ENCODE measurements at places on chromosomes 3 and 15. TPM values are rescaled to one million over a fixed set of nuclear protein-coding genes. Genes with fewer than 3 reads are reported as not detected.

Gene OCA2
- 0.69 TPM for total RNA-seq

GRCh38 chr3:186413615-186414415 lies 51.8 kb upstream of the DGKG start:
- peak overlapping the region; percentile 34 for H3K27ac ChIP-seq
- H3K4me3 ChIP-seq, result peak overlapping the region; percentile 51
- no peaks in the 10 kb centered on the region for H3K27me3 ChIP-seq

Gene MYRIP
- total RNA-seq, result 1.8 TPM

- H3K4me3 ChIP-seq, result peak overlapping the region; percentile 22
- no peaks in the 10 kb centered on the region for H3K27me3 ChIP-seq
- H3K4me1 ChIP-seq, result peaks cover 93% of the 10 kb centered on the region
- no peaks in the 10 kb centered on the region for H3K36me3 ChIP-seq
- DNase-seq, result peak; percentile 97
Observed at GRCh38 chr3:61688307-61688984, 127.1 kb downstream of the PTPRG start.

Gene SLC7A14
- 0.49 TPM for total RNA-seq

Gene CLDN16
- total RNA-seq, result not detected

Gene PLIN1
- total RNA-seq, result 0.50 TPM

DNA sequence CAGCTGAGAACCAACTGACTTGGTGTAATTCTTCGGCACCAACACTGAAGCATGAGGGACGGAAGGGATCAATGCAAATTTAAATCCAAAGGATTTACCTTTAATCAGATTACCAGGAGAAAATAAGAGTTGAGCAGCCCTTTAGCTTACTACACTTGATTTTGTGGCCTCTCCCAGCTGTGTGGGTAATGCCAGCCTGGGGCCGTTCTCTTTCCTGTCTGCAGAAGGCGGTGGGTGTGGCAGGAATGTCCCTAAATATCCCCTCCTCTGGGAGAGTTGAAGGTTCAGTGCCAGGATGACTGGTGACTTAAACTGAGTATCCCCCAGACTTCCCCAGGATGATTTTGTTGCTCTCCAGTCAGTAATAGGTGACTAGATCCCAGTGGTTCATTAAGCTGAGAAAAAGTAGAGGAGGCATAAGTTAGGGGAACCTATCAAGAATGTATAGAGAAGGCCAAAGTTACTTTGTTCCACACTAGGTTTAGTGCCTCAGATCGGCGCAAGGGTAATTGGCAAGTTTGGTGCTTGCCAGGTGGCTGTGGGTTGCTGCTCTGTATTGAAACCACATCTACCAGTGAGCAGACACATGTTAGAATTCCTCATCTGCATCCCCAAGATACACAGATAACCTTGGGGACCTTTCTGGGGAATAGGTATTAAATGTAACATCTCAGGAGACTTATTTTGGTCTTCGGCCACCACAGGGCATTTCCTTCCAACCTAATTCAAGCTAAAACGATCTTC lies 23.1 kb downstream of the MAPKBP1 start:
- H3K4me3 ChIP-seq, result no peak overlapping the region
- DNase-seq, result no peak
- no peaks in the 10 kb centered on the region for H3K4me1 ChIP-seq

Gene C3orf70
- 1.5 TPM for total RNA-seq

GRCh38 chr3:175018946-175019727 lies 160.0 kb downstream of the NAALADL2 start:
- no peaks in the 10 kb centered on the region for H3K27me3 ChIP-seq
- no peak for DNase-seq
- H3K4me1 ChIP-seq, result peaks cover 16% of the 10 kb centered on the region

- no peaks in the 10 kb centered on the region for H3K36me3 ChIP-seq
- peak; percentile 57 for DNase-seq
- H3K4me1 ChIP-seq, result peaks cover 26% of the 10 kb centered on the region
- H3K27me3 ChIP-seq, result no peaks in the 10 kb centered on the region
Observed at GRCh38 chr3:4732925-4733324, 239.8 kb downstream of the ITPR1 start.

Gene EHHADH
- 5.1 TPM for total RNA-seq

Gene RTP4
- not detected for total RNA-seq

DNA sequence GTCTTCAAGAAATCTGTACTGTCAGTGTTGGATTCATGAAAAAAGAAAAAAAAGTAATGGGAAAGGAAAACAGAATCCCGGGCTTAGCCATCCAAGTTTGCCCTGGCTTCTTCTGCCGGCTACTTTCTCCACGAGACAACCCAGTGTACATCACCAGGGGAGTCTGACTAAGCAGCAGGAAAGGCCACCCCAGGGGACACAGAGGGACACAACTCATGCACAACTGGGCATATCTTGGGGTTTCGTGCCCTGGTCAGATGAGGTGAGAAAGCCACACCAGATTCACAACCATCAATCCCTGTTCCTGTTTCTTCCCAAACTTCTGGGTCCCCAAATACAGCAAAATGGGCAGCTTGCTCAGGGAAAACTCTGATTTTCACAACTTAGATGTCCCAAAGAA lies 33.2 kb downstream of the ADAMTS17 start:
- no peak overlapping the region for H3K27ac ChIP-seq
- no peaks in the 10 kb centered on the region for H3K27me3 ChIP-seq
- no peaks in the 10 kb centered on the region for H3K36me3 ChIP-seq

- no peaks in the 10 kb centered on the region for H3K27me3 ChIP-seq
- H3K4me3 ChIP-seq, result no peak overlapping the region
- H3K27ac ChIP-seq, result no peak overlapping the region
- H3K4me1 ChIP-seq, result 0 out of 2 replicates have a peak, but pooled peaks cover 3% of the 10 kb centered on the region
- no peak for DNase-seq
Observed at GRCh38 chr15:87828608-87829007, 427.9 kb downstream of the NTRK3 start.

- DNase-seq, result no peak
- no peaks in the 10 kb centered on the region for H3K27me3 ChIP-seq
- no peak overlapping the region for H3K27ac ChIP-seq
Observed at GRCh38 chr15:81388436-81388770, 14.4 kb upstream of the TMC3 start.

DNA sequence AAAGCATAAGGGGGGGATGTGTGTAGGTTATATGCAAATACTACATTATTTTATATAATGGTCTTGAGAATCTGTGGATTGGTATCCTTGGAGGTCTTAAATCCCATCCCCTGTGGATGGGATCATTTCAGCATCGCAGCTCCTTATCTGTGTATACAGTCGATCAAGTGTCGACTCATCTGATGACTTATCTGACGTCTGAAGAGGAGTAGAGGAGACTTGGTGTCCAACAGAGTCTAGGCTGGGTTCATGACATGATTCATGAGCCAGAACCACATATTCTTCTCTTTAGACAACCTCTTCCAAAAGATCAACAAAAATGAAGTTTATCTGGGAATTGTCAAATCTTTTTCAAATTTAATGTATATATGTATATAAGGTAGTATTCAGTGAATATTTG lies 220.7 kb downstream of the NR2F2 start:
- H3K4me1 ChIP-seq, result no peaks in the 10 kb centered on the region
- no peak overlapping the region for H3K27ac ChIP-seq
- DNase-seq, result no peak
- no peaks in the 10 kb centered on the region for H3K36me3 ChIP-seq
- H3K4me3 ChIP-seq, result no peak overlapping the region
- no peaks in the 10 kb centered on the region for H3K27me3 ChIP-seq

Gene USP19
- total RNA-seq, result 62.0 TPM

DNA sequence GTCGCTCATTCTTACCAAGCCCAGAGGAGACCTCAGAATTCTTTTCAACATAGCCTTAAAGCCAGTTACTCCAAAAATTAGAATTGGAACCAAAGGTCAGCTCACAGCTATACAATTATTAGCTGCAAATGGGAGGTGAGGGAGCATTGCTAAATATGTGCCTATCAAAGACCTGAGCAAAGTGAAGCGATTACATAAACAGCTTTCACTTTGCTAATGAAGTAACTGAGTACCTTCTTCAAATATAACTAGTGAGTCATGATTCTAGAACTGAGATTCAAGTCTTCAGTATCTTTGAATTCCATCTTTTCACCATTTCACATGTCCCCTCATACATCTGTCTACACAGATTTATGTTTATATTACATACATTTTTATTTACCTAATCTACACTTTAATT lies 122.6 kb downstream of the P2RY1 start:
- no peaks in the 10 kb centered on the region for H3K4me1 ChIP-seq
- no peak overlapping the region for H3K27ac ChIP-seq
- no peaks in the 10 kb centered on the region for H3K27me3 ChIP-seq
- H3K4me3 ChIP-seq, result no peak overlapping the region

DNA sequence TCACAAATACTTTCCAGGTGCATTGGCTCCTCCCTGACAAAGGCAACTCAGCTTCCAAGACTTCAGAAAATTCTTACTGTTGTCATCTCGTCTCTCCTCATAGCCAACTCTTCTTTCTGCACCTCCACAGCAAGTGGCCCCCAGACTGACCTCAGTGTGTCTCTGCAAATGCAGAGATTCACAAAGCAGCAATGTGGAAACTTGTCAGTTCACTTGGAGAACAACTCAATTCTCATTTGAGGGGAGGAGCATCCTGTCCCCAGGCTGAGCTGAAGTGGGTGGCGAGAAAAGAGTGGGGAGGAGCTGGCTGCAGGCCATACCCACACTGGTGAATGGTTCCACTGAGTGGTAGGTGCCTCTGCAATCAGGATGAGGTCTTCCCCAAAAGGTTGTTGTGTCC lies 248.7 kb upstream of the IL12A start:
- no peaks in the 10 kb centered on the region for H3K27me3 ChIP-seq
- no peak overlapping the region for H3K27ac ChIP-seq
- H3K4me3 ChIP-seq, result no peak overlapping the region
- no peaks in the 10 kb centered on the region for H3K36me3 ChIP-seq
- DNase-seq, result peak; percentile 5

Gene TMOD2
- total RNA-seq, result 7.4 TPM

GRCh38 chr15:85495544-85495943 lies 115.1 kb downstream of the AKAP13 start:
- H3K4me1 ChIP-seq, result peaks cover 36% of the 10 kb centered on the region
- H3K4me3 ChIP-seq, result no peak overlapping the region
- no peak for DNase-seq
- no peak overlapping the region for H3K27ac ChIP-seq

Gene TIMP4
- 16.1 TPM for total RNA-seq

Gene SPSB4
- 25.9 TPM for total RNA-seq

DNA sequence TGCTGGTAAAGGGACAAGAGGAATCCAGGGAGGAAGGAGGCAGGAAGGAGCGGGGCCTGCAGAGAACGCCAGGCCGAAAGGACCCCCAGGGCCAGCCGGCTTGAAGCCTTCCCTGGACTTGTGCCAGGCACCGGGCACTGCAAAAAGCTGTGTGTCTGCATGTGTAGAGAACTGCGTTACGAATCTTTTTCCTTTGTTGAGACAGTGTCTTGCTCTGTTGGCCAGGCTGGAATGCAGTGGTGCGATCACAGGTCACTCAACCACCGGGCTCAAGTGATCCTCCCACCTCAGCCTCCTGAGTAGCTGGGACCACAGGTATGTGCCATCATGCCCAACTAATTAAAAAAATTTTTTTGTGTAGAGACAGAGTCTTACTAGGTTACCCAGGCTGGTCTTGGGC lies 17.0 kb upstream of the MUC4 start:
- H3K27me3 ChIP-seq, result no peaks in the 10 kb centered on the region
- H3K4me1 ChIP-seq, result no peaks in the 10 kb centered on the region
- no peak overlapping the region for H3K27ac ChIP-seq
- no peak for DNase-seq
- no peak overlapping the region for H3K4me3 ChIP-seq
- no peaks in the 10 kb centered on the region for H3K36me3 ChIP-seq

Gene CCDC51
- 24.1 TPM for total RNA-seq

Gene SLC28A1
- not detected for total RNA-seq

Gene CSTA
- not detected for total RNA-seq

Gene ACKR2
- 0.35 TPM for total RNA-seq

Gene ZNF385D
- total RNA-seq, result 2.4 TPM

DNA sequence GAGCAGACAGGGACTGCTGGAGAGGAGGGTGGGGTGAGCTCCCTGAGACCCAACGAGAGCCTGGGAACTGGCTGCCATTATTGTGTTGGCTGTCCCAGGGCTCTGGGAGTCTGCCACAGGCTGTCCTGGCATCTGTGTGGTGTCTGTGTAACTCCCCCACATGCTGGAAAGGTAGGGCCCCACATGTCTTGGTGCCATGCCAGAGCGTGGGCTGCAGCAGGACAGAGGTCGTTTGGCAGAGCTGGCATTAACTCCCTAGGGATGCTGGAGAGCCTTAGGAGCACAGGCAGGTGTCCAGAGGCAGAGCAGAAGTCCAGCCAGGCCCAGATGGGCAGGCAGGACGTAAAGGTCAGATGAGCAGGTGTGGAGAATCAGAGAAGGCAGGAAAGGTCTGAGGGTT lies 9.7 kb downstream of the TIMP4 start:
- no peaks in the 10 kb centered on the region for H3K36me3 ChIP-seq
- DNase-seq, result no peak
- H3K27ac ChIP-seq, result no peak overlapping the region
- H3K27me3 ChIP-seq, result no peaks in the 10 kb centered on the region

Gene NCK1
- 28.4 TPM for total RNA-seq

Gene MYLK
- 16.2 TPM for total RNA-seq

- H3K36me3 ChIP-seq, result no peaks in the 10 kb centered on the region
- no peak for DNase-seq
- H3K27ac ChIP-seq, result no peak overlapping the region
- H3K4me1 ChIP-seq, result no peaks in the 10 kb centered on the region
- H3K4me3 ChIP-seq, result no peak overlapping the region
- no peaks in the 10 kb centered on the region for H3K27me3 ChIP-seq
Observed at GRCh38 chr3:143896486-143896885, 48.2 kb upstream of the SLC9A9 start.

DNA sequence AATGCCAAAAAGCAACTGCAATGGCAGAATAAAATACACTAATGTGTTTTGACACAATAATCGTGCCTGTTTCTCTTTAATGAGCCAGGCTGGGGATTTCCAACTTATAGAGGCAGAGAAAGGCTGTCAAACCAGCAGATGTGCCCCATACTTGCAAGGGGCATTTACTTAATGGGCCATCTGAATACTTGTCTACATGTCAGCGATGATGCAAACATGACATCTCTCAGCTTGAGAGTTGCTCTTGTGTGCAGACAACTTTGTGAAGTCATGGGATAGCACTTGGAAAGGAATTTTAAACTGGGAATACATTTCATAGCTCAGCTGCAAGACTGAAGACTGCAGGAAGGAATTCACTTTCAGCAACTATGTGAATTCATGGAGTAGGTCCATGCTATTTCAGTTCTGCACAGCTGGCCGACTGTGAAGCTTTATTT lies 127.4 kb upstream of the ADAMTS9 start:
- no peak overlapping the region for H3K4me3 ChIP-seq
- no peaks in the 10 kb centered on the region for H3K27me3 ChIP-seq
- no peaks in the 10 kb centered on the region for H3K36me3 ChIP-seq
- DNase-seq, result no peak
- H3K27ac ChIP-seq, result no peak overlapping the region
